ENCODE measurements at places on chromosomes 7 and 10.
A peak's percentile ranks its signal among the peaks of the same experiment; 100 is the strongest.

- no peak for DNase-seq
Observed at GRCh38 chr7:134395604-134396003, 63.3 kb downstream of the AKR1B1 start.

- no peak for DNase-seq
Observed at GRCh38 chr7:26147030-26147429, 5.0 kb upstream of the NFE2L3 start.

GRCh38 chr7:146146831-146147486, 30.4 kb downstream of the CNTNAP2 start:
- no peak for DNase-seq

GRCh38 chr7:146401939-146402338, 285.3 kb downstream of the CNTNAP2 start:
- no peak for DNase-seq

GRCh38 chr10:133251388-133252222, 13.9 kb downstream of the VENTX start:
- no peak for DNase-seq

DNA sequence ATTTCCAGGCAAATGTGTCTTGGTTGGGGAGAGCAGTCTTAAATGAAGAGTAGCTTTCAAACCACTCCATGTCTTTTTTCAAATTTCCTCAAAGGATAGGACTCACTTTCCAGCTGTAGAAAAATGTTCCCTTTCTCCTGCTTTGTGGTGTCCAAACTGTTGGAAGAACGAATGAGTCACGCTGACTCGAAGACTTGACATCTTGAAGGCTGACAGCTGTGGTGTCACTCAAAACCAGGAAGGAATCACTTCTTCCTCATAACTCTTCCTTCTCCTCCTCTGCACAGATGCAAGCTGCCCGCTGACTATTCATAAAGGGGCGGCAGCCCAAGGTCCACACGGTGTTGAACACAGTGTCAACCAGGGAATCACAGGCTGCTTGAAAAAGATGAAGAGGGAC, 19.2 kb downstream of the PLA2G12B start:
- DNase-seq: no peak

DNA sequence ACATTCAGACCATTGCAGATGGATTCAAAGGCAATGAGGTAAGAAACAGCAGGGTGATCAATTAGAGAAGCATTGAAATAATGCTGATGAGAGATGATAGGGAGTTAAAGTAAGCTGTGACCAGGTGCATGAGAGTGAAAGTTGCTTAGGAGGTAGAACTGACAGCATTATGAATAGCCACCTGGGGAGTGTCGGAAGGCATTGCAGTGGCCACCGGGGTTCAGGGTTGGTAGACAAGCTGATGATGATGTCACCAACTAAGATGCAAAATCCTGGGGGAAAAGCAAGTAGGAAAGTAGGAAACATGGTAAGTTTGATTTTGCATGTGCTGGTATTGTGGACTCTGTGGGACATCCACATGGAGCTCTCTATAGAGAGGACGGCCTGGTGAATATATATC, 211.9 kb upstream of the ETV1 start:
- no peak for DNase-seq

DNA sequence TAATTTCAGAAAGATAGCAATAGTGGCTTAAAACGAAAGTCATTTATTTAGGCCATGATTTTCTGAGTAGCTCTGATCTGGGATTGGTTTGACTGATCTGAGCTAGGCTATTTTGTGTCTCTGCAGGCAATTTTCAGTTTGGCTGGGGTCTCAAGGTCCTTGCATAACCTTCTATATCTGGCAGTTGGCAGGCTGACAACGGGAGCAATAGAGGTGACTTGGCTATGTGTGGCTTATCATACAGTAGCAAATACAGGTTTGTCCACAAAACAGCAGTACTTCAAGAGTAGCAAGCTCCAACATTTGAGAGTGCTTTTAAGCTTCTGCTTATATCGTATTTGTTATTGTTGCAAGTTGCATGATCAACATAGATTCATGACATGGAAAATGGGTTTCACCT, 1167.3 kb upstream of the CELF2 start:
- DNase-seq: no peak

- DNase-seq: no peak
Observed at GRCh38 chr10:49559476-49559875, 20.6 kb upstream of the ERCC6 start.

GRCh38 chr10:113035732-113036312, 85.8 kb downstream of the TCF7L2 start:
- no peak for DNase-seq

- no peak for DNase-seq
Observed at GRCh38 chr10:132131581-132132420, 54.9 kb upstream of the DPYSL4 start.

DNA sequence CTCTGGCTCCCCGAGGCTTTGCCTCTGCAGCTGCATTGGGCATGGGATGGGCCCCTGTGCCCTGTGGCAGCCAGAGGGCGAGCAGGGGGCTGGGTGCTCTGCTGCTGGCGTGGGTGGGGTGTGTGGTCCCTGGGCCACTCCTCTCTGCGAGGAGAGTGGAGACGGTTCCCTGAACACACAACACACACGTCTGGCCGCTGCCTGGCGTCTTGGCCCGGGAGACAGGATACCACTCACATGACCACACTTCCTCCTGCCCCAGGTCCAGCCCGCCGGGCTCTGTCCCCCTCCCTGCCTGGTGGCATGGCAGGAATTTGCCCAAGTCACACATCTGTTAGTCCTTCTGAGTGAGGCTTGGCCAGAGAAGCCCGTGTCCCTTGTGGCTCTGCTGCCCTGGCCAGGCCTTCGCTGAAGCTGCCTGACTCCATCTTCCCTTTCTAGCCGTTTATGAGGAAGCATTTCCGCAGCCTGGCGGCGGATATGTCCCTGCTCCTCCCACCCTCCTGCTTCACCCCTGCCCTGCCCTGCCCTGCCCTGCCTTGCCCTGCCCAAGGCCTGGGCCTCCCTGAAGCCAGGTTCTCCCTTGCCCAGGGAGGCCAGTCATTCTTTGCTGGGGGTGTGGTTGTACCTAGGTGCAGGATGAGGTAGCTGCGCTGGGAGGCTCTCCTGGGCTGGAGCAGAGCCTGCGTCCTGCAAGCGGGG, 3.0 kb downstream of the BRI3 start:
- no peak for DNase-seq

GRCh38 chr7:147279964-147280374, 1163.4 kb downstream of the CNTNAP2 start:
- no peak for DNase-seq

GRCh38 chr10:128704716-128705115, 578.5 kb upstream of the MKI67 start:
- no peak for DNase-seq

- no peak for DNase-seq
Observed at GRCh38 chr7:4071370-4072058, 610.6 kb upstream of the FOXK1 start.

- DNase-seq: no peak
Observed at GRCh38 chr7:84113906-84114850, 80.4 kb downstream of the SEMA3A start.

GRCh38 chr10:12564173-12564572, 214.8 kb downstream of the CAMK1D start:
- no peak for DNase-seq

DNA sequence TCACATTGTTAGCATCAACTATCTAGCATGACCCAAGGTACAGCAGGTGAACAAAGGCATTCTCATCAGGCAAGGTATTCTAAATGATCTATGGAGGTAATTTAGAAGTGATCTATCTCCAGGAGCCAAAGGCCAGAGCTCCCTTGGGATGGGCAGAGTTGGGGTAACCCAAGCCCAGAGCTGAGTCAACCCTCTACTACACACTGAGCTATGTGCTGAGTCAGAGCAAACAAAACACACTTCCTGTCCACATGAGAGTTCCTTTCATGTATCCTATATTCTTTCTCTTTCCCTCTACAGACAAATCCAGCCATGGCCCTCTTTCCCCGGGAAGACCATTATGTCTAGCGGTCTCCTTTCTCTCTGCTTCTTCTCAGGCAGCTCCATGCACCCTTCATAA, 68.2 kb upstream of the AGK start:
- DNase-seq: no peak

- DNase-seq: no peak
Observed at GRCh38 chr7:140153666-140154161, 23.1 kb downstream of the KDM7A start.

DNA sequence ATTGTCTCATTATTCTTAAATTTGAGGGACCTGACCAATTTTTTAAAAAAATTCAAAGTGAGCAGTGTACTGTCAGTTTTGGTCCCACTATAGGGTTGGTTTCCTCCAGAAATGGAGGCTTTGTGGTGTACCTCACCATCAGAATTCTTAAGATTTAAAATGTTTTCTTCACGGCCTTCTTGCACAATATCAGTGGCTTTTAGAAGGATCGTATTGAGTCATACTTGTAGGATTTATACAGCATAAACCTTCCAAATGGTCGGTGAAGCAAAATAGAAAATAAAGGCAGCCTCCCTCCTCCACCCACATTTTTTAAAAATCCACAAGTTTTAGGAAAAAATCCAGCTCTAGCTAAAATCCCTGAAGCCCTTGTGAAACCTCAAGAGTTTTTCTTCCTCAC, 126.4 kb downstream of the RNLS start:
- DNase-seq: no peak

DNA sequence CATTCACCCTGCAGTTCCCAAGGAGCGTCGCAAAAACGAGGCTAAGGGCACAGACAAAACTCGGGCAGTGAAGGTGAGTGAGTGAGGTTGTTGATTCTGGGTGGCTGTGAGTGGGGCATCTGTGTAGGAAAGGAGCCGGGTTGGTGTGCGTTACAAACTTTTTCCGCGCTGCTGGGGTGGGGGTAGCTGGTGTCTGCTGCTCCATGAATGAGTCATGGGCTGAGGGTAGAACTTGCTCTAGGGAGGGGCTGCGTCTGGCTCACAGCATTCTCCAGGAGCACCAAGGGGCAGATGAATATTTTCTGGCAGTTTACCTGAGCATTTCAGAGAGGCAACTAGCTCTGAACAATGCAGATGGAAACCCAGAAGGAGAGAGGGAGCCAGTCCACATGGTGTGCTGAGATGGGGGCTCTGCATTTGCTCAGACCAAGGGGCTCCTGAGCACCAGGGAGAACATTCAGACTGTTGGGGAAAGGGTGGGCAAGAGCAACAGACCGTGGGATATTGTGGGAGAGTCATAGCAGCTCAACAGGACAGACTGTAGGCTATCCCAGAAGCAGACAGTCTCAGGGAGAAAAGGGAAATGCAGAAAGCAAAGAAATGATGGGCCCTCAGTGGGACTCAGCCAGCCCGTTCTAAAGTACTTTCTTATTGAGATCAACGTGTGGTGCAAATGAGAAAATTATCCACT, 18.8 kb downstream of the NOBOX start:
- peak; percentile 58 for DNase-seq

GRCh38 chr7:137403353-137403695, 59.8 kb upstream of the PTN start:
- no peak for DNase-seq

DNA sequence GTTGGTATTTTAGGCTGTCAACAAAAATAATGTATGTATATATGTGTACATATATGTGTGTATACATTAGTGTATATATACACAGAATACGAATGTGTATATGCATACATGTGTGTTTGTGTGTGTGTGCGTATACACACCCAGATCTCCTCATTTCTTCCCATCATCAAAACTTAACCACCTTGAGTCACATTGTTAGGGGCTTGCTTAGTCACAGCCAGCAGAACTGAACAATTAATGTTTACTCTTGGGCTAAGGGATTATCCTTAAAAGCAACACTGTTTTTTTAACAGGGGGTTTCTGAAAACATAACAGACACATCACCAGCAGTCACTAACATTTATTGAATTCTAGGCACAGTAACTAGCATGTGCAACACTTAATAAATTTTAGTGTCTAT, 83.0 kb upstream of the ASAH2 start:
- DNase-seq: no peak

- DNase-seq: no peak
Observed at GRCh38 chr10:88546497-88546896, 36.6 kb downstream of the RNLS start.

GRCh38 chr10:103764296-103765088, 90.9 kb downstream of the SH3PXD2A start:
- DNase-seq: no peak

DNA sequence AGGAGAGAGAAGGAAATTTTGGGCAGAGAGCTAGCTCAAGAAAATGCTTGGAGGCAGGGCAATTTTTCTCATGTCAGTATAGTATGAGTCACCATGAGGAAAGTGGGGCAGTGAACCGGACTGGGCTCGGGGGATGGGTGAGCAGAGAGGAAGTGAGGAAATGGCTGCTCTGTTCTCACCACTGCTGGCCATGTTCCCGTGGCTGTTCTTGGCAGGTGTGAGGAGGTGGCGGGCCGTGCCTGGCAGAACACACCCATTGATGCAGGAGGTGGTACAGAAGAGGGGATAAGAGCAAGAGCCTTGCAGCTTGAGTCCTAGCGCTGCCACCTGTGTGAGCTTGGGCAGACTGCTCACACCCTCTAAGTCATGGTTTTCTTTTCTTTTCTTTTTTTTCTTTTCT, 304.4 kb upstream of the LYZL1 start:
- DNase-seq: no peak

DNA sequence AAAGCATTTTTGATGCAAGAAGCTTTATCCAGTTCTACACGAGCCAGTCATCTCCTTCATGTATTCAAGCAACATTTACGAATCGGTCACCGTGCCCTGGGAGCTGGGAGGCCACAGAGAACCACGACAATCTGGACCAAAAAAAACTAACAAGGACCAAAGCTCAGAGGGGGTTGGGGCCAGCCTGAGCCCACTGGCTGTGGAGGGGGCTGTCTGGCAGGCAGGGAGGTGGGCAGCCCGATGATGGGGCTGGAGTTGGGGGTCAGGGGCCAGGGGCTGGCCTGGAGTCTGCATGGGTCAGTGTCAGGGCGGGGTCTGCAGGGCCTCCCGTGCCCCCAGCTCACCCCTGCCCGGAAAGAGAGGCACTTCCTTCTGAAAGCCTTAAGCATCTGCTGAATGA, 12.5 kb upstream of the GRIFIN start:
- no peak for DNase-seq

- DNase-seq: no peak
Observed at GRCh38 chr10:31087011-31087410, 55.3 kb upstream of the ZNF438 start.

GRCh38 chr10:114491419-114491818, 87.1 kb upstream of the AFAP1L2 start:
- no peak for DNase-seq

- no peak for DNase-seq
Observed at GRCh38 chr7:22094413-22095342, 149.0 kb upstream of the CDCA7L start.

DNA sequence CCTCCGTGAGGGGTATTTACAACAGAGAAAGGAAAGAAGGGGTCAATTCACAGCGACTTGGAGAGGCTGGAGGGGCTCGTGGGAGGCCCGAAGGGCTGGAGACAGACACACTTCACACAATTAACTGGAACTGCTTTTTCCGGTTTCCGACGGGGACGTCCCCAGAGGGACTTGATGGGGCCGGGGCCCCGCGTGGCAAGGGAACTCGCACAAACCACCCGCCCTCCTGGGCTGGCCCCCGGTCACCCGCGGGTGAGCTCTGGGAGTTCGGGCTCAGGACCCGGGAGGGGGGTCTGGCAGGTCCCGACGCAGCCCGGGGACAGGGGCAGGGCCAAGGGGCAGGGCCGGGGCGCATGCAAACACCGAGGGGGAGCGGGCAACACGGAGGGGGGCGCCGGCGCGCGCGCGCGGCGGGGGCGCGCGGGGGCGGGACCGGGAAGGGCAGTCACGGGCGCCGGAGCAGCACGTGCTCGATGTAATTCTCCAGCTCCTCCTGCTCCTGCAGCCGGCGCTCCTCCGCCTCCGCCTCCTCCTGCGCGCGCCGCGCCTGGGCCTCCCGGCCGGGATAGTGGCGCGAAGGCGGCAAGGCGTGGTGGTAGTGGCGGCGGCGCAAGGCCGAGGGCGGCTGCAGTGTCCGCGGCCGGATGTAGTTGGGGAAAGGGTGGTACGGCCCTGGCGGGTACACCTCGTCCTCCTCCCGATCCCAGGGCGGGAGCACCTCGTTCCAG, 2.7 kb downstream of the VGF start:
- no peak for DNase-seq
